ENCODE measurements at places on chromosomes 2 and 18.

- peak; percentile 23 for DNase-seq
Measured at GRCh38 chr2:102703748-102704147, 58.1 kb upstream of the TMEM182 start.

DNA sequence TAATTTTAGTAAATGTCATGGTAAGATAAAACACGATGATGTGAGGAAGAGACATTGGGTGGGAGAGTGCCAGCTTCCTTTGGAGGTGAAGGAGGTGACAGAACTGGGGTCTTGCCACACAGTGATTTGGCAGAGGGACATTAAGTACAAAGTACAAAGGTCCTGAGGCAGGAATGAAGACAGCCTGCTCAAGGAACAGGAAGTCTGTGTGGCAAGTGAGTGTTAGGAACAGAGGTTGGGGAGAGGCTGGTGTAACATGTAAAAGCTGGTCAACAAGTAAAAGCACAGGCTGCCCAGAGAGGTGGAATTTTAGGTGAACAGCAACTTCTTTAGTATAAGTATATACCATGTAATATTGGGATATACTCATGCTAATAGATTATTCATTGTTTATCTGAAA, 73.1 kb downstream of the INPP5D start:
- no peak for DNase-seq

DNA sequence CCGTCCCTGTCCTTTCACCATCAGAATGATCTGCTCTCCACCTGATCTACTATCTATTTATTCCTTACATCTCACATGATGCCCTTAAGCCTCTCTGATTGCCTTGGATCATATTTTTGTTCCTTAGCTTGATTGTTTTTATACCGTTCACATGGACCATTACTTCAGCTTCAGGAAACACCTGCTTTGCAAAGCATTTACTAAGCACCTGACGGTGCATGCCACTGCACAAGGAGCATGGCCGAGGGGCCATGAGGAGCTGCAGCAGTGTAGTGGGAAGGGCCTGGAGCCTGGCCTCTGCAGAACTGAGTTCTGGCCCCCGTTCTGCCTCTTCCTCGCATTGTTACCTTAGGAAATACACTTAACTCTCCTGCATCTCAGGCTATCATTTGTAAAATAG, 124.1 kb upstream of the NDUFV2 start:
- no peak for DNase-seq

DNA sequence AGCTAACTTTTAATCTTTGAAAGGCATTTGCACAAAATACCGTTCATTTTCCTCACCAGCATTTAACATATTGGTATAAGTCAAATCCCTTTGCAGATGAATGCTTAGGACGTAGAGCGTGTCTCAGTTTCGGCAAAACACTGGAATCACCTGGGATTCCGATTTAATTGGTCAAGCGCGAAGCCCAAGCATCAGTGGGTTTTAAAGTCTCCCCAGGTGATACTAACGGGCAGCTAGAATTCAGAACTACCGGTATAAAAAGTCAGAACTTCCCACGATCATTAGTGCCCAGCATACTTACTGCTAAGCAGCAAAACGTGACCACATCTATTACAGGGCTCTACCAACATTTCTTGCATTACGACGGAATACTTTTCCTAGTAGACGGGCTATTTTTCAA, 24.6 kb downstream of the ALPK2 start:
- DNase-seq: no peak

DNA sequence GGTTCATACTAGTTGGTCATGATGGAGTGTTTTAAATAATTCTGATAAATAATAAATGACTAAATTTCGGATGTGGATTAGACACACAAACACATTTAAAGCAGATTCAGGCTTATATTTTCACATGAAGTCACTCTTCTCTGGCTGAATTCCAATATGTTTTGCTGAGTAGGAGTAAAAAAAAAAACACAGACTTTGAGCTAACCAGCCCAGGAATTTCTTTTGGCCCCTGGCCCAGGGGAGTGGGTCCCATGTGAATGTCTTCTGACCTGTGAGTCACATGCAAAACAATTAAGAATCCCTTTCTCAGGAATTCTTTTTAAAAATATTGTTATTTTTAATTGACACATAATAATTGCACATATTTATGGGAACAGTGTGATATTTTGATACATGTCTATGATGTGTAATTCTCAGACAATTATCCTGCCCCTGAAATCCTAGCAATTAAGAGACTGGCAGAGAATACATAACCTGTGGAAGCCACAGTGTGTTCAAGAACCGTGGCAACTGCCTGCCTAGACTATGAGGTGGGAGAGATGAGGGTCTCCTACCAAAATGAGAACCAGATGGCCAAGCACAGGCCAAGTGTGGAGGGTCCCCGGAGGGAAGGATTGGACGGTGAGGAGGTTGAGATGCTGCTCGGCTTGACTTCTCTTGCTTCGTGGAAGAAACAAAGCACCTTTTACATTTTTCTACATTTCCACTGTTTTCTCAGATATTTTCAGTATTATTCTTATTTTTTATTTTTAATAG, 236.4 kb downstream of the PIEZO2 start:
- DNase-seq: no peak

GRCh38 chr2:20509301-20509769, 62.5 kb downstream of the RHOB start:
- no peak for DNase-seq

GRCh38 chr2:187232749-187233148, 215.3 kb downstream of the CALCRL start:
- DNase-seq: no peak

- no peak for DNase-seq
Measured at GRCh38 chr2:1602278-1603010, 141.9 kb downstream of the PXDN start.

- DNase-seq: no peak
Measured at GRCh38 chr2:150144546-150145298, 342.7 kb downstream of the RND3 start.

- DNase-seq: no peak
Measured at GRCh38 chr18:60180671-60181070, 191.9 kb downstream of the MC4R start.

DNA sequence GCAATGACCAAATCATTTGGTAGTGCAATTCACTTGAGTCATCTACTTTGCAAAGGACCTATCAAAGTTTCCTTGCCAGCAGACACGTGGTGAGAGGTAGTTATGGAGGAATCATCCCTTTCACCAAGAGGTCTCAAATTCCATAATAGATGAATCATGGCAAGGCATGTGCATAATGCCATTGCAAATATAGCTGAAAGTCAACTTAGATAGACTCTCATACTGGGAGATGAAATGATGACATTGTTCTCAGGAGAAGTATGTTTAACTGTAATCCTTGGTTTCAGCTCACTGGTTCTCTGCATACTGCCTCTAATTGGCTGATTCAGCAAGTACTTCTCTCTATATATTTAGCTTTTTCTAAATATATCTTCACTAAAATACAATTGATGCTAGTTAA, 57.2 kb downstream of the CALCRL start:
- no peak for DNase-seq
